Omental fat pad (tissue), 4 donors: ENCODE measurements at places on chromosomes 12 and 14. TPM values are rescaled to one million over a fixed set of nuclear protein-coding genes. Genes with fewer than 3 reads are reported as not detected.

RNASE3 gene
- not detected for total RNA-seq

MSRB3 gene
- 45.8 TPM for total RNA-seq

HECTD4 gene
- 39.4 TPM for total RNA-seq

DGLUCY gene
- 93.2 TPM for total RNA-seq

LHX5 gene
- total RNA-seq: not detected

FAM186B gene
- total RNA-seq: 0.25 TPM

DTX1 gene
- 80.9 TPM for total RNA-seq

OTUB2 gene
- 1.1 TPM for total RNA-seq

- DNase-seq: no peak
Measured at GRCh38 chr14:75390183-75390582, 37.6 kb upstream of the JDP2 start.

DNA sequence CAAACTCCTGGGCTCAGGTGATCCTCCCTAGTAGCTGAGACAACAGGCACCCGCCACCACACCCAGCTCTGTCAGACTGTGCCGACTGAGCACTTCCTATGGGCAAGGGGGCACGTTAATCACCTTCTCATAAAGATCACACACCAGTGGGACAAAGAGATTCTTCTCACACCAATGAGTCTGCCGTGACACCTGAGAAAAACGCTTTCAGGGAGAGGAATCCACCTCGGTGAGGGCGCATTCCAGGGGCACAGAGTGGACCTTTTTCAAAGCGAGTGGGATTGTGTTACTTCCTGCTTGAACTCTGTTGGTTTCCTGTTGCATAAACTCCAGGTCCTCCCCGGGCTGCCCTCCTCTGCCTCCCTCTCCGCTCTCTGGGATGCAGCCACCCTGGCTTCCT, 17.5 kb upstream of the SCARB1 start:
- no peak for DNase-seq

GRCh38 chr12:28936221-28936620, 212.9 kb upstream of the FAR2 start:
- DNase-seq: no peak

DNA sequence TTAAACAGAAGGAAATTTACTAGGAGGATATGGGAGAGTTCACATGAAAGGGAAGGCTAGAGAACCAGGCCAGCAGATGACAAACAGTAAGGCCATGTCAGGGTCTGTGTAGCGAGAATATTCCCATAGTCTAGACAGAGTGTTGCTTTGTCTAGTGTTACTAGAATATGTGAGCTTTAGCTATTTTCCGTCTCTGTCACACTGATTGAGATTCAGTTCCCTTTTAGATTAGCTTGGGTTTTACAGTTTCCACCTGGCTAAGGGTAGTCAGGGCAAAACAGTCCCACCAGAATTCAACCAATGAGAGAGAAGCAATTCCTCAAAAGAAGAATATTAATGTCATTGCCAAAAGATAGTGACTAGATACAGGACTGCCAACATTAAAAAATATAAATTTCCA, 82.8 kb upstream of the MDM1 start:
- no peak for DNase-seq

- DNase-seq: no peak
Measured at GRCh38 chr12:93621986-93622385, 49.5 kb downstream of the SOCS2 start.

DNA sequence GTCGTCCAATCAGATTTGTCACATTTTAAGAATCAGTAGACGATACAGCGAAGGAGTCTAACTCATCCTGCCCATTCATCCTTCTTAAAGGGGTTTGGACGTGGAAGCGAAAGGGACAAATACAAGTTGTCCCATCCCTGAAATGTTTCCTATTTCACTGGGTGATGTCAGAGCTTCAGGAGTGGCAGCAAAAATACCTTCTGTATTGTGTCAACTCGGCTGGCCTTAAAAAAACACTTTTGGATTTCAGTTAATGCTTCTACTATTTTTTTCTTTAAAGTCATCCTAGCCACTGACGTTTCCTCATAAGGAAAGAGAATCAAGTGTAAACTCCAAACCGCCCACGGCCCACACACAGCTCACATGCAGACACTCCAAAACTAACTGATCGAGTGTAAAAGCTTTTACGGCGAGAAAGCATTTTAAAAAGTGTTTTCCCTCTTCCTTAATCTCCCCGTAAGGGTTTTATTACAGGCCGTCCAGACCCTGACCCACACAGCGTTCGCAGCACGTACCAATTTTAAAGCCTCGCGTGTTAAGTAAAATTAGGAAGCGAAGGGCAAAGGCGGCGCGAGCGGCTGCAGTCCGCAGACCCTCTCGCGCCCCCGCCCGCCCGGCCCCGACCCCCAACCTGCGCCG, 593 bp downstream of the CFL2 start:
- no peak for DNase-seq

- DNase-seq: no peak
Measured at GRCh38 chr14:54893151-54893760, 9.4 kb downstream of the GCH1 start.

- no peak for DNase-seq
Measured at GRCh38 chr14:34633742-34634141, 3.8 kb upstream of the SNX6 start.

DNA sequence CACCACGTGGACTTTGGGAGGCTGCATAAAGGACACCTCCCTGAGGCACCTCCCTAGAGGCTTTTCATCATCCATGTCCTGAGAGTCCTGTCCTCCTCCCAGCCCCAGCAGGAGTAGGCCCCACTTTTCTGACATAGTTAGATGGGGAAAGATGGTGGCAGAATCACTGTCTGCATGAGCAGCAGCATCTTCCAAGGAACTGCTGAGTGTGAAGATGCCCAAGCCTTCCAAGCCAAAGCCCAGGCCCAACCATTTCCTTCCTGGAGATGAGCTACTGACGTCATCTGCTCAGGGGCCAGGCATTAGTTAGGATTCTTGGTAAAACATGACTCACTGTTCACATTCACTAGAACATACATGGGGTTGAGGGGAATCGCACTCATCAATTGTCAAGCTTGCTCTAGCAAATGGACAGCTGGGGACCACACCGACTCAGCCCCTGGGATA, 37.3 kb downstream of the VDR start:
- DNase-seq: no peak

GRCh38 chr12:132300789-132301722, 28.3 kb downstream of the GALNT9 start:
- no peak for DNase-seq

- DNase-seq: no peak
Measured at GRCh38 chr12:108449478-108449877, 65.6 kb upstream of the FICD start.

GRCh38 chr12:30580344-30580743, 115.3 kb downstream of the IPO8 start:
- DNase-seq: no peak

DNA sequence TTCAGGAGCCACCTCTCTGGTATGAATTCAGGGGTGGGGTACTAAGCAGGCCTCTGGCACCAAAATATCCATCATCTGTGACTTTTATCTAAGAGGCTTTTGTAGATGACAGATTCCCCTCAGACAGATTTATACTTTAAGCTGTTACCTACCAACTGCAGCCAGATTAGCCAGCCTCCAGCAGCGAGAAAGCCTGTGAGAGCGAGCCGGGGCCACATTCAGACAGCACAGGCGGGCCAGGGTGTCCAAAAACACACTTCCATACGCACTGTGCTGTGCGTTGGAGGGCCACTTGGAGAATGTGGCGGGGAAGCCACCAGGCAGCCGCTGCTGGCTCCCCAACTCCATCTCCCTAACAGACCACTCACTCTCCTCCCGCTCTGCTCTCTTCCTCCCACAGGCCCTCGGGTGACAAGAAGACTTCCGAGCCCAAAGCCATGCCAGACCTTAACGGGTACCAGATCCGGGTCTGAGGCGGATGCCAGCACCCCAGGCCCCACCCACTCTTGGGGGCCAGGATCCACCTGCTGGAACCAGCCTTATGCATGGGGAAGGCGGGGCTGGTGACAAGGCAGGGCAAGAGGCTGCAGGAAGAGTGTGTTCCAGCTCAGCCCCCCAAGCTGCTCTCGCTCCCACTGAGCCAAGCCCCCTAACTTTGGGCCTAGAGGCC, 17.4 kb downstream of the VASH1 start:
- DNase-seq: no peak

DNA sequence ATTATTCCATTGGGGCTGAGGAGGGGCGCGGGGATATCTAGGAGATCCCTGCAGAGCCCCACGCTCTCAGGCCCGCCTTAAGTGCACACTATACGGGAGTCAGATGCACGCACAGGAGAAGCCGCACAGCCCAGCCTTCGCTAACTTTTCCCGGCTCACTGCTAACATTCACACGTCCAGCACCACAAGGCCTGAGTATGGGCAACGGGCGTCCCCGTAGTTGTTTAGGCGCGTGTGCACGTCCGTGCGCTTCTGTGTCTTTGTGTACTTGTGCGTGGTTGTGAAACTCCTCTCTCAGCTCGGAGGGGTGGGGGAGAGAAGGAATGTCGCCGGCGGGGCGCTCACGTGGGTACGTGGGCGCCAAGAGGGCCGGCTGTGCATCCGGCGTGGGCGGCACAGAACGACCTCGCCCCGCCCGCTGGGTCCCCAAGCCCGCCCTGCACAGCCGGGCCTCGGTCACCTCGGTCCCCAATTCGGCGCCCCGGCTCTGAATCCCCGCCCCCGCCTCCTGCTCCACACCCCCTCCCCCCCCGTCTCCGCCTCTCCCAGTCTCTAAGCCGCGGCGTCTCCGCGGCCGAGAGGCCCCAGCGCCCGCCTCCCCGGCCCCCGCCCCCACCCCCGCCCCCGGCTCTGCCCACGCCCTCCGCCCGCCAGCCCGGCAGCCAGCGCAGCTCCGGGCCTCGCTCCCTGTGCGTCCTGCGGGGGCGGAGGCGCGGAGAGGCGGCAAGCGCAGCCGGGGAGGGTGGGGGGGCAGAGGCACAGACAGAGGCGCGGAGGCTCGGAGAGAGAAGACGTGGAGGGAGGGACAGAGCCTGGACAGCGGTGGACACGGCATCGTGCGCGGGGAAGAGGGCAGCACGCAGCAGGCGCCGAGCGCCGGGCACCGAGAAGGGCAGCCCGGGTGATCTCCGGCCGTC, at the start of gene NAB2:
Gene NAB2 (plus strand): TSS at position 761 of the 917 bp plus-strand sequence. CDS start 158 bp downstream, outside the sequence.
- DNase-seq: peak; percentile 72

DNA sequence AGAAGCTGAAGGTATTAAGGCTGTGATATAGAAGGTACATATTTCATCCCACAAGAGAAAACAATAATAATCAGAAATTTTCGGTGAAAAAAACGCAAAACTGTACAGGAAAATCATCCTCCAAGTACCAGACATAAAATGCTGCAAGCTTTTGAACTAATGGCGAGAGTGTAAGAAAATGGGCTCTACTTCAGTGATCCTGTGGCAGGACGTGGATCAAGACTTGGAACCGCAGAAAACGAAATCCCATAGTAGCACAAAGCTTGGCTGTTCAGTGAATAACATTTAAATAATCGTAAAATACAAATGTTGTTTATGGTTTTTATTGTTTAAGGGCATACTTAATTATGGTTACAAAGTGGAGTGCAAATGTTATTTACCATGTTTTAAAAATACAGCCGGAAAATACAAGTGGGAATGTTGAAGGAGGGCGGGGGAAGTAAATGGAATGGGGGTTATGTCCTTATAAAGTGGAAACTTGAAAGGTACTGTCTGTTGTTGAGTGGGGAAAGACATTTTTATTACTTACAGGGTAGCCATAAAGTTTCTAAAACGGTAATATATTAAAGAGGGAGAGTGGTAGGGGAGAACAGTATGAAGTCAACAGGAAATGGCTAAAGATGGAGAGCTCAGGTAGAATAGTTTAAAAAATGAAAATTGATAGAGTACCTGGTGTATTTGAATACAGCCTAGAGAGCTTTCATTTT, 1.1 kb downstream of the SMIM10L1 start:
- no peak for DNase-seq

DNA sequence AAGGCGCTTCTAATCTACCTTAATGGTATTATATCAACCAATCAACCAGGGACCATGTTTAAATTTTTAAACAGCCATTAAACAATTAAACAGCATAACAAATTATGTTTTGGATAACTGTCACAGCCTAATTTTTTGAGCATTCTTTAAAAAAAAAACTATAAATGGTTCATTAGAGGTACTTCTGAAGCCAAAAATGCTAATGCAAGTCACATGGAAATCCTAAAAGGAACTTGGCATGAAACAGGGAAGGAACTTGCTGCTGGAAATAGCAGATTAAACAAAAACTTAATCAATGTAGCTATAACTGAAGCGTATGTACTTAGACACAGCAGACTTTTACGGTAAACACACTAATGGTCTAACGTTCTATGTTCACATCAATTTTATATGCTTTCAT, 190.2 kb upstream of the BTG1 start:
- DNase-seq: no peak

GRCh38 chr12:132836795-132837331, 8.2 kb upstream of the GOLGA3 start:
- no peak for DNase-seq

GRCh38 chr12:4211372-4211771, 62.2 kb upstream of the CCND2 start:
- DNase-seq: no peak

DNA sequence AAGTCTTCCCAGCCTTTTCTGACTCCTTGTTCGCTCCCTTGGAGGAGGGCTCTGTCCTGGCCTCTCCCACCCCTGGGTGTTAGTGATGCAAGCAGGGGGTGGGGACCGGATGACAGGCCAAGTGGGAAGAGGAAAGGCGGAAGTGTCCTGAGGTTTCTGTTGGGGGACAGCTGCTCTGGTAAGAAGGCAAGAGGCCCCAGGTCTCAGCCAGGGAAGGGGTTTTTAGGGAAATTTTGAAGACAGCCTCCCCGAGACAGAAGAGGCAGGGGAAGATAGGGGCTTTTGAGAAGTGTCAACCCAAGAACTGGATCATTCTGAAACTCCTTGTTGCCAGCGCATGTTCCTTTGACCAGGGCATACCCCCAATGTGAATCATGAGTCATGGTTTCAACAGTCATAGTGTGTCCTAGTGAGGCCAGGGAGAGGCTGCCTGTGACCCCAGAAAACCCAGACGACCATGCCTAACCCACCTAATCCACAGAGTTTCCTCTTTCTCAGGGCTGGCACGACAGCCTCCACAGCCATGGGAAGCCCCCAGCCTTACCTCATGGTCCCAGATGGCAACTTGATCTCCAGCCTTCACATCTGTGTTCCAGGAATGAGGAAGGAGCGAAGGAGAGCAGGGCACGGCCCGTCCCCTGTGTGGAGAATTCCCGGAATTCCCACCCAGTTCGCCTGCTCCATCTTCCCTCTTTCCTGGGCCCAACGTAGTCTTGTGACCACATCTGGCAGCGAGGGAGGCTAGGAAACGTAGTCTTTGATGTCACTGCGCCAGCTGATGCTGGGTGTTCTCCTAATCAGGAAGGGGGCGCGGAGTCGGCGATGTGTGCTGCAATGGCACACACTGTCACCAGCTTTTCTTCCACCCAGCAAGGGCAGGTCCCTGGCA, 4.9 kb upstream of the GPR132 start:
- DNase-seq: no peak

DNA sequence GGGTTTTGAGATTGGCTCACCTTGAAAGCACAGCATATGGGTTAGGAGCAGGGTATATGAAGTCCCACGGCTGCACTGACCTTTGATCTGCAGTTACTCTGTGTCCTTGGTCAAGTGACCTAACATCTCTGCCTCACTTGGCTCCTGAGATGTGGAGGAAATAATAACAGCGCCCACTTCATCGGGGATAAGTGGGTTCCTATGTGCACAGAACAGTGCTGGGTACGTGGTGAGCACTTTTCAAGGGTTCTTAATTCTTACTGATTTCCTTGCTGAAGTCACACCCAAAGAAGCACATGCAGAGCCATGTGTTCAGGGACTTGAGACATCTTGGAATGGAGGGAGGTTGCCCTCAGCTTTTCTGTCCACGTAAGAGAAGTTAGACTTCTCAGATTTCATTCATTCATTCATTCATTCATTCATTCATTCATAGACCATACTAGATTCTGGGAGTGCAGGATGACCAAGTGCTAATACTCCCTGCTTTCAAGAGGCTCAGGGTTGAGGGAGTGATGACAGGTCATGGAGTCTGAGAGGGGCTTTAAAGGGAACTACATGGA, 39.4 kb downstream of the ADGRD1 start:
- no peak for DNase-seq
